Stimulated activated CD4-positive, alpha-beta T cell treated with anti-CD3 and anti-CD28 coated beads, Interleukin-15, amount 100 ng/mL, for 1 hour (primary cell): ENCODE measurements at places on chromosomes 5 and 9.

DNA sequence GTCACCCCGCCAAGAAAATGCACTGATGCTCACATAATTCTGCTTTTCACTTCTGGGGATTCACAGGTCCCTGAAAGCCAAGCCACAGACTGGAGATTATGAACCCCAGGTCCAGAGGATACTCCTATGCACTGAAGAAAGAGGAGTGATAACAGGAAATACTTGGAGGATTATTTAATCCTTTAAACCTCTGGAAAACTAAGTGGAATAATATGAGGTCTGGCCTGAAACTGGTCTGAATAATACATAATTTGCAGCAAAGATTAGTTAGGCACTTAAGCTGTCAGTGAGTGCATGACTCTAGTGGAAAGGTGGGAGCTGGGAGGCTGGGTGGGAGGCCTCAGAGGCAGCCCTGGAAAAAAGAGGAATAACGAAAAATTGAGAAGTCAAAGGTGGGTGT is 45.7 kb downstream of the MARCHF3 start:
- DNase-seq, result no peak

- no peak for DNase-seq
Measured at GRCh38 chr5:553874-554273, 29.6 kb upstream of the SLC9A3 start.

GRCh38 chr5:35266276-35266675 is 36.0 kb upstream of the PRLR start:
- DNase-seq, result no peak

DNA sequence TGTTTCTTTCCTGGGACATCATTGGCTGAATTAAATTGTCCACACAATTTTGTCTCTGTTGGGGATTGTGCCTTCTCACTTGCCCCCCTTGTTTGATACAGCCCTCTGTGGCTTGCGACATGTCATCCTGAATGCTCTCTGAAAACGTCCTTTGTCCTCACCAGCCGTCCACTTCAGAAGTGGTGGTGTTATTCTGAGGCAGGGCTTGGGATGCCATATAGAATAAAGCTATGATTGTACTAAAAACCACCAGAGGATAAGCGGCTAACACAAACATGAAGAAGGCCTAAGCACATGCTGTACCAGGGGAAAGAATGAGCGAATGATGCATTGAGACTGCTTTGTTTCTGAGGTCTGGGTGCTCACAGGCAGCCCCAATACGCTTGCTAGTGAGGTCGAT is 3.5 kb upstream of the SNX30 start:
- no peak for DNase-seq

DNA sequence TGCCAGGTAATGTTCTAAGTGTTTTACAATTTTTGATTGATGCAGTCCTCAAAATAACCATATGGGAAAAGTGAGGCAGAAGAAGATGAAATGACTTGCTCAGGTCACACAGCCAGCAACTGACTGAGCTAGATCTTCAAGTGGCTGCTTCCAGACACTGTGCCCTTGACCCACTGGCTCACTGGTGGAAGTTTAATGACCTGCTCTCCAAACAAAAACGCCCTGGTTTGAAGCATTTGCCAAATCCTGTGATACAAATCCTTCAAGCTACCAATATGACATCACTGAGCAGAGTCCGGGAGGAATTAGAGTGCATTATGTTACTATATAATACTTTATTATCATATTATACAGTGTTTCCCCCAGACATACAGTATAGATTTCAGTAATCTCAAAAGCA is 459.4 kb downstream of the GADD45G start:
- DNase-seq, result no peak

- no peak for DNase-seq
Measured at GRCh38 chr5:159905496-159905895, 10.8 kb upstream of the ADRA1B start.
